ENCODE measurements at places on chromosomes 1 and 21. TPM values are rescaled to one million over a fixed set of nuclear protein-coding genes. Genes with fewer than 3 reads are reported as not detected.
A peak's percentile ranks its signal among the peaks of the same experiment; 100 is the strongest.

DNA sequence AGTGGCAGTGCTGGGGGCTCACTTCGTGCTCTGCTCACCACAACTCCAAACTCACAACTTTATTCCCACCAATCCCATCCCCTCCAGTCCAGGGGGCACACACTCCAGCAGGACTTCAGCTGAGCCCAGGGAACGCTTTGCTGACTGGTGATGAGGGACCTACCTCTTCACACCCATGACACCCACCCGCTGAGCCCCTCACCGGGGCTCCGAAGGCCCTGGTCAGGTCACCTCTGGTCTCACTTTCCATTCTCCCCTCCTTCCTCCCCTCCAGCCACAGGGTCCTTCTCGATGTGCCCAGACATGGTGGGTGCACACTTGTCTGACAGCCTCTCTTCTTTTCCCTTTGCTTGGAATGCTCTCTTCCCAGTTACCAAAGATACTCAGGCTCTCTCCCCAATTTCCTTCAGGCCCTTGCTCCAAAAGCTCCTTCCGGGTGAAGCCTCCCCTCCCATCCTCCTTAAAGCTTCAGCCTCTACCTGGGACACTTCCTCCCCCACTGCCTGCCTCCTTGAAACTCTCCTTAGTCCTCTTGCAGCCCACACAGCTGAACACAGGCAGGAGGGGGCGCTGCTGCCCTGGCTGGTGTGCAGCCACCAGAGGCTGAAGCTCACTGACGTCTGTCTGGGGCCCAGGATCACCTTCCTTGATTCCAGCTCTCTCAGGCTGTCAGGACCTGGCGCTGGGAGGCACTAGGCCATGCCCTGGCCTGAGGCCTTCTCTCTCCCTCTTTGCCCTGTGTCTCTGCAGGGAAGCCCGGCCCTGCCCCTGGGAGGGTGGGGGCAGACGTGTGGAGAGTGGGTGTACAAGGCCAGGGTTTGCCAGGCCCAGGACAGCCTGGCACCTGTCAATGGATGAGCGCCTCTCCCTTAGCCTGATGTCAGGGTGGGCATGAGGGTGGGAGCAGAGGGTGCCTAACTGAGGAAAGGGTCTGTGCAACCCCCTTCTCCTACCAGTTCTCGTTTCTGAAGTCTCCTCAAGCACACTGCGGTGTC is 1.6 kb downstream of the KCNE1 start:
- peaks cover 7% of the 10 kb centered on the region for H3K36me3 ChIP-seq
- no peak overlapping the region for H3K4me3 ChIP-seq
- peaks cover 8% of the 10 kb centered on the region for H3K4me1 ChIP-seq
- DNase-seq, result no peak

GRCh38 chr1:245156736-245157505 is 2.1 kb downstream of the KIF26B start:
- no peaks in the 10 kb centered on the region for H3K36me3 ChIP-seq
- peaks cover 25% of the 10 kb centered on the region for H3K27me3 ChIP-seq
- H3K27ac ChIP-seq, result no peak overlapping the region
- peak overlapping the region; percentile 67 for H3K4me3 ChIP-seq

DNA sequence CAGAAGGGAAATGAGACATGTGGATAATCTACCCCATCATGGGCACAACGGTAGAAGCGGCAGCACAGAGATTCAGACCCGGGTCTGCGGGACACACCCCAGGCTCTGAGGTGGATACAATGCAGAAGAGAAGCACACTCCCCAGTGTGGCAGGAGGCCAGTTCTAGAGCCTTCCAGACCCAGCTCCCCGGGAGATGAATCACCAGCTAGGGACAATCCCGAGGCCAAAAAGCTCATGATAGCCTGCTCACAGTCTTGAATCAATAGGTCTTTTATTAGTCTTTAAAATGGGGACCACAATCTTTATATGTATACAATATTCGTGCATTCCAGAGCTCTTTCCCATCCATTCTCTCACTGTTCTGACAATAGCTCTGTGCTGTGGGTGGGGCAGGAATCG is 57.3 kb upstream of the DIRAS3 start:
- H3K4me1 ChIP-seq, result peaks cover 24% of the 10 kb centered on the region
- H3K36me3 ChIP-seq, result no peaks in the 10 kb centered on the region
- DNase-seq, result no peak
- no peaks in the 10 kb centered on the region for H3K27me3 ChIP-seq
- no peak overlapping the region for H3K27ac ChIP-seq
- H3K4me3 ChIP-seq, result no peak overlapping the region

GRCh38 chr1:16099412-16099811 is 26.0 kb upstream of the FAM131C start:
- no peaks in the 10 kb centered on the region for H3K27me3 ChIP-seq
- H3K4me1 ChIP-seq, result no peaks in the 10 kb centered on the region
- H3K27ac ChIP-seq, result no peak overlapping the region
- H3K36me3 ChIP-seq, result no peaks in the 10 kb centered on the region
- H3K4me3 ChIP-seq, result no peak overlapping the region
- DNase-seq, result no peak

DNA sequence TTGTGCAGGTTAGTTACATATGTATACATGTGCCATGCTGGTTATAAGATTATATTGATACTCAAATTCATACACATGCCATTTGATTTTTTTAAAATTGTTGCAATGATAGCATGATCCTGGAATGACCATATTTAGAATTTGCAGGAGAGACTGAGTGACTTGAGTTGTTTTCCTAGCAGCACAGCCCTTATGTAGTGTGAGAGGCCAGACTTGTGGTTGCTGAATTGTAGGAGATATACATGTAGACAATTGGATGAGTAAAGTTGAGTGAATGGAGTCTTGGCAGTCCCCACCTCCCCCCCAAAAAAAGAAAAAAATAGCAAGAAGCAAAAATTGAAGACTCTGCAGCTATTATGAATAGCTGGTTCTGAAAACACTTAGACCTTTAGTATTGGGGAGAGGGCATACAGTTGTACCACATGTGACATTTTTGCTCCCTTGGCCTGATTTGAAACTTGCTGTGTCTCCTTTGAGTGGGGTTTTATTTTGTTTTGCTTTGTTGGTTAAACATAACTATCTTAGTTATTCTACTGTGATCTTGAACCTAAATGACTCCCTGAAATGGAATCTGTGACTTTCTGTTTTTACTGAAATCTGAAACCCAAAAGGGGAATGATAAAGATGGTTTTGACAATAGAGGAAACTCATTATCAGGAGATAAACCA is 280.3 kb downstream of the HMCN1 start:
- no peak overlapping the region for H3K4me3 ChIP-seq
- no peak overlapping the region for H3K27ac ChIP-seq
- H3K4me1 ChIP-seq, result no peaks in the 10 kb centered on the region
- no peak for DNase-seq

- no peaks in the 10 kb centered on the region for H3K36me3 ChIP-seq
- DNase-seq, result no peak
- no peak overlapping the region for H3K27ac ChIP-seq
Observed at GRCh38 chr1:67838180-67838910, 5.1 kb upstream of the GNG12 start.

Gene CLEC20A
- total RNA-seq, result not detected

Gene SLC44A3
- total RNA-seq, result 8.3 TPM

DNA sequence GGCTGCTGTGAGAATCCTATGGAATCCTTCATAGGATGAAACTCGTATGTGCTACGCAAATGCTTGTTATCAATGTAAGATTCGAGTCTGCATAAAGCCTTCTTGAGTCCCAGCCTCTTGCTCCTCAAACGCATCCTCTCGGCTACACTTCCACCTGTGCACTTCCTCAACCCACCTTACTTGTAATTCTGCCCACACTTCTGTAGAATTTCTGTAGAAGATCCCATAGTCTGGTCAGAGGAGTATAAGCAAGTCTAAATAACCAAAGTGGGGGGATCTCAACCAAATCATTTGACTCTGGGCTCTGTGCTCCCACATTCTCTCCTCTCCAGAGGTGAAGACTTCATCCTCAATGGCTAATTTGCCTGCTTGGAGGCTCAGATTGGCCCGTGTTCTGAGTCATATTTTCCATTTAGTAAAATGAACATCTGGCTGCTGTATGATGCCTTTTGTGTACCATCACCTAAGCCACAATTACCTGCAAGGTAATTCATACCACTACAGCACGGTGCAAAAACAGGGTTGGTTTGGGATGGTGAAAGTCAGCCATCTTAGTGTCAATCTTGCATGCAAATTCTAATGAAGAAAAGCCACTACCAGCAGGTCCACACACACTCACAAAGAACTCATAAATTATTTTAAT is 63.2 kb downstream of the ITPKB start:
- H3K27ac ChIP-seq, result peak overlapping the region; percentile 81
- H3K4me3 ChIP-seq, result no peak overlapping the region
- no peaks in the 10 kb centered on the region for H3K36me3 ChIP-seq
- H3K4me1 ChIP-seq, result peaks cover 42% of the 10 kb centered on the region
- DNase-seq, result no peak

GRCh38 chr1:38730511-38731397 is 128.8 kb downstream of the RRAGC start:
- H3K27me3 ChIP-seq, result peaks cover 9% of the 10 kb centered on the region
- no peaks in the 10 kb centered on the region for H3K36me3 ChIP-seq
- no peak for DNase-seq
- H3K4me3 ChIP-seq, result no peak overlapping the region

DNA sequence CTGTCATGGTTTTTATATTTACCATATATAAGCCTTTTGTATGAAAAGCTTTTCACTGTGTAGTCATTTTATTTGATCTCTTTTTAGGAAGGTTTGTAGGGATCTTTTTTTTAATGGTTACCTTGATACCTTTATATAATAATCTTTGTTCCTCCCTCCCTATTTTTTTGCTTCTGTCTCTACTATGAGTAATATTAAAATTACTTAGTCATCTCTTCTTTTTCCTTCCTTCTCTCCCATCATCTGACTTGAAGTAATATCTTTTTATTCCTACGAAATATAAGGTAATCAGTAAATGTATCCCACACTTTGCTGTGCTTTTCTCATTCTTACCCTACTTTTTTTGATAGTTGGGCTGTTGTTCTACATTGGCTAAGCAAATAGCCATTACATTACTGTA is 161.4 kb downstream of the MAGI3 start:
- H3K27ac ChIP-seq, result no peak overlapping the region
- no peaks in the 10 kb centered on the region for H3K4me1 ChIP-seq
- H3K36me3 ChIP-seq, result no peaks in the 10 kb centered on the region
- no peaks in the 10 kb centered on the region for H3K27me3 ChIP-seq
- no peak for DNase-seq

GRCh38 chr21:8993943-8994639 is 1527.3 kb upstream of the TPTE start:
- no peaks in the 10 kb centered on the region for H3K4me1 ChIP-seq
- no peaks in the 10 kb centered on the region for H3K36me3 ChIP-seq
- H3K27me3 ChIP-seq, result no peaks in the 10 kb centered on the region
- DNase-seq, result no peak

GRCh38 chr1:161171191-161171590 is 5.0 kb downstream of the PPOX start:
- H3K4me1 ChIP-seq, result peaks cover 19% of the 10 kb centered on the region
- H3K36me3 ChIP-seq, result peaks cover 77% of the 10 kb centered on the region
- no peak overlapping the region for H3K4me3 ChIP-seq

DNA sequence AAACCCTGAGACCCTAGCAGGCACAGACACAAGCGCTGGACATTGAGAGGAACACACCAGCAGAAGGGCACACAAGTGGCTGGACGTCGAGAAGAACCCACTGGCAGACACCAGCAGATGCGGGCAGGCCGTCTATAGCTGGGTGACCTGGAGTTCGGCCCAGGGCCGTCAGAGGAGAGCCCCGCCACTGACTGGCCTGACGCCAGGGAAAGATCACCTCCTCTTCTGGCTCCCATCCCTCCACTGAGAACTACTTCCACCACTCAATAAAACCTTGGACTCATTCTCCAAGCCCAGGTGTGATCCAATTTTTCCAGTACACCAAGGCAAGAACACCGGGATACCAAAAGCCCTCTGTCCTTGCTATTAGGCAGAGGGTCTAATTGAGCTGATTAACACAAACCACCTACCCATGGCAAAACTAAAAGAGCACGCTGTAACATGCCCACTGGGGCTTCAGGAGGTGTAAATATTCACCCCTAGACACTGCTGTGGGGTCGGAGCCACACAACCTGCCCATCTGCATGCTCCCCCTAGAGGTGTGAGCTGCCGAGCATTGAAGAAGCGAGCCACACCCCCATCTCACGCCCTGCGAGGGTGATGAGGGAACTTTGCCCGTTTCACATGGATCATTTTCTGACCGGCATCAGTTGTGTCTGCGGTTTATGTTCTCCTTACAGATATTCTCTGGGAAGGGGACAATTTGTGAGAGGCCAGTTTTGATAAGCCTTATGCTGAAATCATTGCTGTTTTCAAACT is 104.8 kb downstream of the HLX start:
- DNase-seq, result no peak
- no peaks in the 10 kb centered on the region for H3K4me1 ChIP-seq
- H3K4me3 ChIP-seq, result no peak overlapping the region
- H3K27me3 ChIP-seq, result no peaks in the 10 kb centered on the region

DNA sequence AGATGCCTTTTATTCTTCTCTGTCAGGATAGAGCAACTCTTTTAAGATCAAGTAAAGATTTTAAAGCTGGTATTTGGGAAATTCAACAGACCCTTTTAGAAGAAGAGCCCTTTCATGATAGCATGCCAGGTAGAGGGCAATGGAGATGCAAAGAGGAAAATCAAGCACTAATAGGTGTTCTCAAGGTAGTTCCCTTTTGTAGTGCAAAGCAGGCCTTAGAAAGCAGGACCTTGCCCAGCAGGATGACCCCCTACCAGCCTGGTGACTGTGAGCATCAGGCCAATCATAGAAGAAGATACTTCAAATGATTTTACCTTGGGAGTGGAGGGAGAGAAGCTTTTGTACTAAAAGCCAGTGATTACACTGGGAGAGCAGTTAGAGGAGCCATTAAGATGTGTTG is 381.4 kb upstream of the ZRANB2 start:
- no peaks in the 10 kb centered on the region for H3K27me3 ChIP-seq
- H3K4me3 ChIP-seq, result no peak overlapping the region
- H3K36me3 ChIP-seq, result no peaks in the 10 kb centered on the region
- no peak overlapping the region for H3K27ac ChIP-seq
- DNase-seq, result no peak

DNA sequence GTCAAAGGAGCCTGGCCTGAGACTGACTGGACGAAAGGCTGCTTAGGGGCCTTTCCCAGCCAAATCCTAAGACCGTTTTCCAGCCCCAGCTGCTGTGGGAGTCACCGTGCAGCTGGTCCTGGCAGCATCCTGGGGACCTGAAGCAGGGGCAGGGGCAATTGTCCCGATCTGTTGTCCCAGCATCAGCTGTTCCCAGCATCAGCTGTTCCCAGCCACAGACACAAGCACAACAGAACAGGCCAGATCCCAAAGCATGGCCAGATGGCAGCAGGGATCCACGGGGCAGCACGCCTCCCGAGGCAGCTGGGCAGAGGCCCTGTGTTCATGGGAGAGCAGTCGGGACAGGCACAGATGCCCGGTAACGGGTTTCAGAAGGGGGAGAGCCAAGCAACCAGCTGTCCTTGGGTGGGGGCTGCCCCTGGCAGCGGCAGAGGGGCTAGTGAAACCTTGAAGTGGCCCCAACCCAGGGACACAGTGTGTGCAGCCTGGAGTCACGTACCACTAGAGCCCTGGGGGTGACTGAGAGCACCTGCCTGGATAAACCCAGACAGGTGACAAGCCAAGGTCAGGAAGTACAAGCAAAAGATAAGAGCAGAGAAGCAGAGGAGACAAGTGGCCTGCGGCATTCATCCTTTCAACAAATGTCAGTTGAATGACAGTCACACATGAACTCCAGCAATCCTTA is 13.3 kb downstream of the CELA2B start:
- H3K4me1 ChIP-seq, result peaks cover 7% of the 10 kb centered on the region
- no peak overlapping the region for H3K27ac ChIP-seq
- peaks cover 36% of the 10 kb centered on the region for H3K36me3 ChIP-seq
- no peak overlapping the region for H3K4me3 ChIP-seq

GRCh38 chr1:43073490-43074230 is 98.4 kb downstream of the EBNA1BP2 start:
- peaks cover 17% of the 10 kb centered on the region for H3K4me1 ChIP-seq

GRCh38 chr1:54009406-54009805 is 8.6 kb downstream of the LDLRAD1 start:
- no peak overlapping the region for H3K27ac ChIP-seq
- no peaks in the 10 kb centered on the region for H3K27me3 ChIP-seq
- no peak for DNase-seq
- no peaks in the 10 kb centered on the region for H3K4me1 ChIP-seq
- H3K36me3 ChIP-seq, result no peaks in the 10 kb centered on the region
- no peak overlapping the region for H3K4me3 ChIP-seq
